ENCODE measurements at places on chromosomes 6 and 20.

DNA sequence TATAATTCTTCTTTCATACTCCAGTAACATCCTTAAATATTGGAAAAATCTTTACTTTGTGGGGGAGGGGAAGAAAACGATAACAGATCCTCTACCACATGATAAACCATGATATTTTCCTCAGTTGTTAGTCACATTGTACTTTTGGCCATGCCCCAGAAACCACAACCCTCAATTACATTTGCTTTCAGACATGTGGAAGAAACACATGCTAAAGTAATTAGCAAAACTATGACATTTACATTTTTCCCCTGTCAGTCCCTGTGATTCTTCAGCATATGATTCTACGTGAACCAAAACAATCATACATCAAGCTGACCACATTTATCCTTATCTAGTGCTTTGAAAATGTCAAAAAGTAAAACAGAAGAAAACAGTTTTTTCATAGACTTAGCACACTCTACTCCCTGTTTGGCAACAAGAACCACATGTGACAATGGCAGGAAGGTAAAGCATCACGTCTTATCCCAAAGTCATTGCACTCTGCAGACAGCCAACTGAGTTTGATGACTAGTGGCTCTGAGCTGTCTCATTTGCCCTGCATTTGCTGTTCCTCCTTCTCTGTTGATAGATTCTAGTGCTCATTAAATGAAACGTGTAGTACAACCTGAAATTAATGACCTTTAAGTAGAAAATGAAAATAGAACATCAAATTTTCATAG lies 505.8 kb upstream of the MARCKS start:
- DNase-seq, result no peak

- no peak for DNase-seq
Observed at GRCh38 chr6:146335336-146335735, 208.3 kb upstream of the RAB32 start.

GRCh38 chr6:135901774-135902524 lies 50.4 kb downstream of the PDE7B start:
- no peak for DNase-seq

DNA sequence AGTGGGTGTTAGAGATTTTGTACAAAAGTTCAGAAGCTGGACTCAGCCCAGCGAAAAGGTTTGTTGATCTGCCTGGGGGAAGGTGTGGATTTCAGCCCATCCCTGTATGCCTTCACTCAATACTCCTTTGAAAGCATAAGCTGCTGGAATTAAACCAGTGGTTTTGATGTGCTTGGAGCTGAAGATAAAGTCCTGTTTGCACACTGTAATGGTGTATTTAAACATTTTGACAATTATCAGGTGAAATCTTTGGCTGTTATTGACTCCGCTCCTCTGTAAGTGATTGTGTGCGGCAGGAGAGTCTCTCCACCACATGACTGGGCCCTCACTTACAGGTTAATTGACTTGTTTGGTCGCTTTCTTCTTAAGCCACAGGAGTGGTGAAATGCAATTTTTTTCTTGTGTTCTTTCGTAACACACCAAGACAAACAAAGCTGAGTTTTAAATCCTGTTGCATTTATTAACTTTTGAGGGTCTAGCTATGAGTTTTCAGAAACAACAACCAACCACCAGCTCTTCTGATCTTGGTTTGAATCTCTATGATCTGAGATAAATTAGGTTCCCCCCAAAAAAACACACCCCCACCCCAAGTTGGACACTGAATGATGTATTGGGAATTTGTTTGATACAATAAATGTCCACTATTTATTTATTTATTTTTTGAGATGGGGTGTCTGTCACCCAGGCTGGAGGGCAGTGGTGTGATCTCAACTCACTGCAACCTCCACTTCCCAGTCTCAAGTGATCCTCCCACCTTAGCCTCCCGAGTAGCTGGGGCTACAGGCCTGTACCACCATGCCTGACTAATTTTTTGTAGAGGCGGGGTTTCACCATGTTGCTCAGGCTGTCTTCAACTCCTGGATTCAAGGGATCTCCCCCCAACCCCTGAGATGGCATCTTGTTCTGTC lies 46.3 kb upstream of the NCOA3 start:
- no peak for DNase-seq

GRCh38 chr6:113011801-113012200 lies 664.7 kb downstream of the RFPL4B start:
- DNase-seq, result no peak

- DNase-seq, result no peak
Observed at GRCh38 chr6:97460394-97461080, 177.5 kb upstream of the MMS22L start.

- no peak for DNase-seq
Observed at GRCh38 chr6:12709556-12710232, 6.9 kb upstream of the PHACTR1 start.

GRCh38 chr6:144667532-144668503 lies 382.7 kb downstream of the UTRN start:
- no peak for DNase-seq

- DNase-seq, result peak; percentile 49
Observed at GRCh38 chr6:106339334-106340029, 13.9 kb upstream of the ATG5 start.

DNA sequence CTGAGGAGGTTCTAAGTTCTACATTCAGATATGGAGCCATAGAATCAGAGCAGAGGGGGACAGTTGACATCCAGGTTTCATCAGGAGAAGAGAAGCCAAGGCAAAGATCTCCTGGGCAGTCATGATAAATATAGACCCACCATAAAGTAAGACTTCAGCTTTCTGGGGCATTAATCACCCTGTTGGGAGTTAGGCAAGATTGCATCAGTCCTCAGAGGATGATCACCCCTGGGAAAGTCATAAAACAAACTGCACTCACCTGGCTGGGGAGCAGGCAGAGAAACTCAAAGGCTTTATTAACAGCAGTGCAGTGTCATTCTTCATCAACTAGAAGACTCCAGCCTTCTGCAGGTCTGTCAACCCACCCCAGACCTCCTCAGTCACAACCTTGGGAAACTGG lies 301.3 kb upstream of the JARID2 start:
- DNase-seq, result no peak

- no peak for DNase-seq
Observed at GRCh38 chr6:18562726-18563125, 175.6 kb downstream of the RNF144B start.

- DNase-seq, result no peak
Observed at GRCh38 chr20:5608442-5609161, 141.6 kb upstream of the SHLD1 start.

DNA sequence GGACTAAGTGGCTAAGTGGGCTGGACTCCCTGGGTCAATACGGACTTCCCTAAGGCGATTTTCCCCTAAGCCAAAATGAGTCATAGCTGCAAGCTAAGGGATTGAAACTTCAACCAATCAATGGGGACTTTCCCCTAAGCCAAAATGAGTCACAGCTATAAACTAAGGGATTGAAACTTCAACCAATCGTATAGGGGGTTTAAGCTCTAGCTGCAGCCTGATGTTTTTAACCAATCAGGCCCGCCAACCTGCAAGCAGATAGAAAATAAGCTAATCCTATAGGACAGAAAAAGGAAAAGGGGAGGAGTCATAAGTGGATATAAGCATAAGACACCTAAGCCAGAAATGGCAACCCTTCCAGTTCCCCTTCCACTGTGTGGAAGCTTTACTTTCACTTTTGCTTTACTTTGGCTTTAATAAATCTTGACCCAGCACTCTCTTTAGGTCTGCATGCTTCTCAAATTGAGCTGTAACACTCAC lies 655.0 kb upstream of the HS3ST5 start:
- no peak for DNase-seq

DNA sequence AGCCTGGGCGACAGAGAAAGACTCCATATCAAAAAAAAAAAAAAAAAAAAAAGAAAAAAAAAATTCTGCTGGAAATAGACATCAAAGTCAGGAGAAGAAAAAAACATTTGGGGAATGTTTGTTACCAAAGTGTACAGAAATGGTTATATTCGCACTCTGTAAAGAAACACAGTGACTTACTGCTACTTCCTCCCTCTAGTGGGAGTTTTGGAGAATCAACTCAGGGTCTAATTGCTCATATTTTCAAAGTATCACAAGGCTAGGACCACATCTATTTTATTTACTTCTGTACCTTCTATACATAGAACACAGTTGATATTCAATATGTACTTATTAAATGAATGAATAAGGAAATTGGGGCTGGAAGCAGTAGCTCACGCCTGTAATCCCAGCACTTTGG lies 24.4 kb downstream of the ARG1 start:
- DNase-seq, result no peak

- DNase-seq, result no peak
Observed at GRCh38 chr6:30769088-30769852, 24.9 kb upstream of the IER3 start.

- DNase-seq, result no peak
Observed at GRCh38 chr20:22460231-22460630, 124.1 kb downstream of the FOXA2 start.

GRCh38 chr6:118708744-118709143 lies 57.4 kb upstream of the CEP85L start:
- no peak for DNase-seq

DNA sequence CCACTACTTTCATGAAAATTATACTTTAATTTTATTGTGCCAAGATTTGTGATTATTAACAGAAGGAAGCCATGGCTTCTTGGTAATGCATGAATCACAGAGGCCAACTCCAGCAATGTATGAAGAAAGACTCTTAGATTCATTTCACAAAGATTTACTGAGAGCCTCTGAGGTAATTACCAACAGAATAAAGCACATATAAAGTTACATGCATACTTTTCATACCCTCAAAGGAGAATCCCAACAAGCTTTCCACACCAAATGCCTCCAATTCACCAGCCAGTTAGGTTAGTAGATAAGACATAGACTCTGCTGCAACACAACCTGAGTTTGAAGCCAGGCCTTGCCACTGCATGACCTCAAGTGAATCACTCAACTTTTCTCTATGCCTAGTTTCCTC lies 41.9 kb downstream of the HBS1L start:
- no peak for DNase-seq

- no peak for DNase-seq
Observed at GRCh38 chr6:18019539-18020534, 32.4 kb upstream of the KIF13A start.

GRCh38 chr6:44624936-44625573 lies 237.5 kb downstream of the CDC5L start:
- DNase-seq, result peak; percentile 25

GRCh38 chr6:56370561-56371211 lies 123.3 kb upstream of the COL21A1 start:
- DNase-seq, result peak; percentile 56

GRCh38 chr6:133965817-133966360 lies 12.9 kb downstream of the TBPL1 start:
- no peak for DNase-seq

- DNase-seq, result no peak
Observed at GRCh38 chr6:118876198-118876597, 17.8 kb upstream of the ASF1A start.

- DNase-seq, result no peak
Observed at GRCh38 chr20:50456452-50457324, 53.5 kb upstream of the PTPN1 start.

- no peak for DNase-seq
Observed at GRCh38 chr6:113168057-113168456, 689.1 kb upstream of the MARCKS start.

GRCh38 chr6:41780551-41781365 lies at the start of gene PRICKLE4:
TSS of gene PRICKLE4 (plus strand) at chr6:41780782. CDS start at chr6:41783474, 2,692 bp downstream.
- DNase-seq, result no peak

DNA sequence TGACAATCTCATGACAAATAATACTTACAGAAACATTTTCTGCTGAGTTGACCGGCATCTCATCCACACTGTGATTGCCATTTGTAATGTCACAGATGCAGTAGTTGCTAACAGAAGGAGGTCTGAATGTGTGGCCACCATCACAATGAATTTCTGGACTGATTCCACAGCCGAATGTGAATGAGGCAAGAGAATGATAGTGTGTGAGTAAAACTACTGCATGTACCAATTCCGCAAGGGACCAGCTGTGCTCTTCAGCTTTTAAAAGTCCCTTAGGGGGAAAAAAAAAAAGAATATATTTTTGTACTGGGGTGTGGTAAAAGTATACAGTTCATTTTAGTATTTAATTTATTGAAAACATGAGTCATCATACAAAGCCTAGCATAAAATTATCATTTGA lies 96.2 kb downstream of the SESN1 start:
- DNase-seq, result no peak

DNA sequence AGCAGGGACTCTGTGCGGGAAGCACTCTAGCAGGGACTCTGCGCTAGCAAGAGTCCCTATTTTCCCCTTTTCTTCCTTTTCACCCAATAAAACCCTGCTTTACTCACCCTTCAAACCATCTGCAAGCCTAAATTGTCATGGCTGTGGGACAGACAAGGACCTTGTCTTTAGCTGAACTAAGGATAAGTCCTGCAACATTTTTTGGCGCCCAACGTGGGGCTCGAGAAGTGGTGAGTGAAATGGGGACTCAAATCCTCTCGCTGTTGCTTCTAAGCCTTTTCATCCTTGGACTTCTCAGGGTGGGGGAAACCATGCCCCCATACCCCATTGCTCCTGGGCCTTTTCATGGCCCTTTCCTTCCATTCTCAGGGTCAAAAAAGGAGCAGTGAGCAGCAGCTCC lies 46.4 kb downstream of the IMPG1 start:
- DNase-seq, result peak; percentile 4

GRCh38 chr6:155033021-155033791 lies 38.1 kb downstream of the TIAM2 start:
- DNase-seq, result no peak
